ENCODE measurements at places on chromosomes 2 and 18.

GRCh38 chr18:52700116-52700515 lies 360.1 kb downstream of the DCC start:
- no peak for DNase-seq

GRCh38 chr18:36658611-36659010 lies 170.2 kb downstream of the TPGS2 start:
- no peak for DNase-seq

- DNase-seq, result no peak
These were observed 31.6 kb upstream of the NCOA1 start for GRCh38 chr2:24459224-24460161.

DNA sequence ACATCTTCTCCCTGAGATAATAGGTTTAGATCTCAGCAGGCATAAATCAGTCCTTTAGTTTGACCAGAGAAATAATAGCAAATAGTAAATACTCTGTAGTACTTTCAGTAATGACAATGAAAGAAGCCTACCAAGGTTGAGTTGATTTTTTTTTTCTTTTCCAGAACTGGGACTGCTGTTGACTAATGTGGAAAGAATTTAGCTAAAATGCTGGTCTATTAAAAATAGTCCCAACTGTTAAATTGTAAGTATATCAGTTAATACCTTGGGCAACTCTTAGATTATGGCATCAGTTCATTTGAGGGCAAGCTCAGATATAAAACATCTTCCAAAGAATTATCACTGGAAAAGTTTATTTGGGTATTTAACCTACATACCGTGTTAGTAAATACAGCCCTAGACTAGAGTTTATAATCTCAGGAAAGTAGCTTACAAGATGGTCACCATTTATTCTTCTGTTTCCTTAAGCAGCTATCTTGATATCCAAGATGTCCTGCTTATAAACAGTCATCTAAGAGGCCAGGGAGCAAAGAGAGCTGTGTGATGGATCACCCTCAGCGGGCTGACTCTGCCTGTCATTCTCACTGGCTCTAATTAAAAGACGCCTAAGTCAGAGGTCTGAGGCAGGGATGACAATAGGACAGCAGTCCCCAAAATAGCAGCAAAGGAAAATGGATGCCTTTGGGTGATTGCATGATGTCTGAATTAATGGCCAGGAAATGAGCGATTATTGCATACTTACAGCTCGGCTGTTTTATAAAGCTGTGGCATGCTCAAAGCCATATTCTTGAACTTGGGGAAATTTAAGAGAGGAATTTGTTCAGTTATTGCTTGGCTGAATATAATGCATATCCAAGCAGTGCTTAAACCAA lies 121.3 kb downstream of the MTX2 start:
- no peak for DNase-seq

DNA sequence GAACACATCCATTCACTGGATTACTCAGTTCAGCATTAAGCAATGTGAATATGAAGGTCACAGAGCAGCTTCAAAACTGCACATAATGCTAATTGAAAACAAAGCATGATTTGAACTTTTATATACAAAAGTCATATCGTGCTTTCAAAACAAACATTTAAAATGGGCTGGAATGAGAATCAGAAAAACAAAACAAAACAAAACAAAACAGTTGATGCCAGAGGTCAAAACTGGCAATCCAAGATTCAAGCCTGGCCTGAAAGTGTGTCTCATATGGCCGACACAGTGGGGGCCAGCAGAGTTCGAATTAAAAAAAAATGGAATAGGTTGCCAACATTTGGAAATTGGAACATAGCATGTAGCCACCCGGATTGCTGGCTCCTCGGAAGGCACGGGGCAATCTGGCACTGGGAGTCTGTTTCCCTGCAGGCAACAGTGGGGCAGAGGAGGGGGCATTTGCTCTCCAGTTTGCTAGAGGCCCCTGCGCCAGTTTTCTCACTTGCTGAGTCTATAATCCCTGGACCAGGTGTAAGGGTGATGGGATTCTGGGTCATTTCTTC lies 294.4 kb downstream of the ZNF521 start:
- DNase-seq, result no peak

- no peak for DNase-seq
These were observed 124.0 kb downstream of the PLA2R1 start for GRCh38 chr2:159938395-159938794.

DNA sequence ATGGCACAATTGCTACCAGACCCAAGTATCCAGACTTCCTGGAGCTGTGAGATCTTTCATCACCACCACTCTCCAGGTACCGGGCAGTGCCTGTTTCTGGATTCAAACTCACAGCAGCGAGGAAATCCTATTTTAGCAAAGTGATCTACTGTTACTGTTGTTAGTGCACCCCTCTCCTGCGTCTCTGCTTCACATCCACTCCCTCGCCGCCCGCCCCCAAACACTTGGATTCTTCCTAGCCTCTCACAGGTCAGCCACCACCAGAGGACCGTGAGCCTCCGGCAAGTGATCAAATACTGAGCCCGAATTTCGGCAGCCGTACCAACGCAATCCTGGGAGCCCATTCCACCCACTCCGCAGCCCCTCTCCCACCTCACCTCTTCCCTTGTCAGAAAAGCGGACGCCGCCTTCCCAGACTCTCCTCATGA lies 519 bp downstream of the METTL4 start:
- peak; percentile 34 for DNase-seq

GRCh38 chr2:109647636-109648035 lies 33.5 kb downstream of the SOWAHC start:
- no peak for DNase-seq

GRCh38 chr2:230657462-230657861 lies 55.2 kb upstream of the CAB39 start:
- DNase-seq, result no peak
